ENCODE measurements at places on chromosomes 13 and 19.

DNA sequence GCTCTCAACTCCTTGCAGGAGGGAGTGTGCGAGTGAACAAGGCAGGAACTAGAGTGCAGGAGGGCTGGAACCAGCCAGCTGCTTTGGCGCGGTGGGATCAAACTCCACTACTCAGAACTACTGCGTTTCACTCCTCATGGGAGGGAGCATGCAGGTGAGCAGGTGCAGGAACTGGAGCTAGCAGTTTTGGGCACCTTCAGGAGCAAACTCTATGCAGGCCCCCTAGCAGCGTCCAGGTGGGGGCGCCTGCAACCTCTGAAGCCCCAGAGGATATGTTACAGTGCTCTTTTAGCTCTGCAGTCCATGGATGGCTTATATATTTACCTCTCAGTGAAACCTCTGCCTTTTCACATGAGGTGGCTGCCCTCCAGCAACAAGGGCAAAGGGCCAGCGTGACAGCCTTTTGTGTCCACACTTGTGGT is 1303.4 kb downstream of the PCDH9 start:
- DNase-seq, result peak; percentile 2

GRCh38 chr13:33197541-33197971 is 88.0 kb downstream of the STARD13 start:
- no peak for DNase-seq

DNA sequence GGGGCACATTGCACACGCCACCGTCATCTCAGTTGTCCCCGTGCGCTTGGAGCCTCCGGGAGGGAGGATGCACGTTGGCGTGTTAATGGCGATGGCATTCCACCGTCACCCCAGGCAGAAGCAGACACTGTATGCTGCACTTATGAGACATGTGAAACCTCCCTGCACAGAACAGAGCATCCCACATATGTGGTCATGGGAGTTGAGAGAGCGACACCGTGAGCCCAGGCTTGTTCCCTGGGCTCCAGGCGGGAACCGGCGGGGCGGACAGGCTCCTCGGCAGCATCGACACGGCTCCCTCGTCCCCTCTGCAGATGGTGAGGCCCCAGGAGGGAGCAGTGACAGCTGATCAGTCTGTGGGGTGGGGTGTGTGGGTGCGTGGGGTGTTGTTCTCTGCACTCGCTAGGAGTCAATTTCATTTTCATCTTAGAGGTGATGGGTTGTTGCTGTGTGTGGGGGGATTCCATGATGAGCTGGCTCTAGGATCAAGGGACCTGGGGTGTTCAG is 40.4 kb downstream of the CRTC1 start:
- DNase-seq, result no peak

DNA sequence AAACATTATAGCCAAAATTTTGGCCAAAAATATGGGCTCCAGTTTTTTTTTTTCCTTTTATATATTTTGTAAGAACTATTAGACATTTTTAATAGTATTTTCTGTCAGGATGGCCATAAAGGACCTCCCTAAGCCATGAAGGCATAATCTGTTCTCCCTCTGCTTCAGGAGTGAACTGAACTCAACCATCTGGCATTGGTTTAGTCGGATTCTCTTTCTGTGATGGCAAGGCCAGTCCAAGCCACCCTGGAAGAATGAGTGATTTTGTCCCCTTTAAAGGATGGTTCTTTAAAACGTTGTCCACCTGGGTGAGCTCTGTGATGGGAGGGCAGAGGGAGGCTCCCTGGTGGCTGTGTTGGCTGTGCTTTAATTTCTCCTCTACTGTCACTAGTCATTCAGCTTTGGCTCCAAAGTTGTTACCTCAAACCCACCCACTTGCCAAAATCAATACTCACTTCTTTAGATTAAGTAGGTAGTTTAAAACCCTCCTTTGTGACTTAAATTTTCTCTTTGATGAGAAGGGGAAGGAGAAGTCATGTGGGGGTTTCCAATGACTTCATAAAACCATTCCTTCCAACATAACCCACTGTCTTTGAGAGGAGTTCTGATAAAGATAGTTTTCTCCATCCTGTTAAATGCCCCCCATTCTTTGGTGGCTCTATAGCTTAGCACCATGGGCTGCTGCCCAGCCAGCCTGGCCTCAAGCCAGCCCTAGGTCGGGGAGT is 4.4 kb downstream of the TNFRSF19 start:
- no peak for DNase-seq

- no peak for DNase-seq
Measured at GRCh38 chr19:49976496-49976895, 15.5 kb upstream of the SIGLEC11 start.

GRCh38 chr19:58261600-58261967 is 17.2 kb upstream of the ZNF8 start:
- no peak for DNase-seq

DNA sequence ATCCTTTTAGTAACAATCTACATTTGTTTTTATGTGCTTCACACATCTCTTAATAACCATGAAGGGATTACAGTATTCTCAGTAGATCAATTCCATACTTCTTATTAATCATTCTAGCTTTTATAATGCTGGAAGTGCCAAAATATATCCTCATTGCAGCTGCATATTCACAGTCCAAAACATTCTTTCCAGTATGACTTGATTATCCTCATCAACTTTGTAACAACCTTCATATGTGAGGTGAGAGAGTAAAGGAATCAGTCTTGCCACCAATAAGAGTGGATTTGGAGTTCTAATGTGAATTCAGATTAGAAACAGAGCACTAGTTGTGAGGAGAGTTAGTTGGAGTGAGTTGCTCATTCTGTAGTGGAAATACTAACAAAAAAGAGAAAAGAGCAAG is 208.0 kb upstream of the SPRY2 start:
- no peak for DNase-seq

GRCh38 chr19:55392820-55393761 is 7.4 kb downstream of the RPL28 start:
- no peak for DNase-seq

DNA sequence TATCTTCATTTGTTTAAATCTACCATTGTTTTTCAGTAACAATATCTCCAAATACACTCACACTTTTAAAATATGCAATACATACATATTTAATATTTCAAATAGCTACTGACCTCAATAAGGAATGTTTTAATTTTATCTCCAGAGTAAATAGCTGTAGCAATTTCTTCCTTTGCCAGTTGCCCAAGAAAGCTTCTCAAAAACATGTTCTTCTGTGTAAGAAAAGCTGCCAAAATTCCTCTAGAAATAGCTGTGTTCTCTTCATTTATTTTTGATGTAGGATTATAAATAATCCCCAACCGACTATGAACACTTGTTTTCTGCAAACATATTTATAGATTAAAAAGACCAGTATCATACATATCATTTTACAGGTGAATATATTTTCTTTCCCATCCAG is 150.5 kb downstream of the UGGT2 start:
- DNase-seq, result no peak

DNA sequence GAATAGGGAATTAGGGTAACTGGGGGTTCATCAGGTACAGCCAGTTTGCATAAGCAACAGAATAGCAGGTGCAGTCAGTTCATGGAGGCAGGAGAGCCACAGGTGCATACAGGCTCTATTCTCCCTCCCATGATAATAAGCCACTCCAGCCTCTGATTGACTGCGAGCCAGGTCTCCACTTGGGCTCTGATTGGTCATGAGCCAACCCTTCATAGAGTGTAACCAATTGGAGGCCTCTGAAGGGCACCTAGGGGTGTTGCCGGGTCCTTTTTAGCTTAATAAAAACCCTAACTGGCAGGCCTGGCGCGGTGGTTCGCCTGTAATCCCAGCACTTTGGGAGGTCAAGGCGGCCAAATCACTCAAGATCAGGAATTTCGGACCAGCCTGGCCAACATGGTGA is 8.7 kb upstream of the CKM start:
- DNase-seq, result no peak

GRCh38 chr13:35850569-35850968 is 280.6 kb downstream of the DCLK1 start:
- no peak for DNase-seq

- no peak for DNase-seq
Measured at GRCh38 chr13:114140131-114140905, 7.9 kb upstream of the RASA3 start.

DNA sequence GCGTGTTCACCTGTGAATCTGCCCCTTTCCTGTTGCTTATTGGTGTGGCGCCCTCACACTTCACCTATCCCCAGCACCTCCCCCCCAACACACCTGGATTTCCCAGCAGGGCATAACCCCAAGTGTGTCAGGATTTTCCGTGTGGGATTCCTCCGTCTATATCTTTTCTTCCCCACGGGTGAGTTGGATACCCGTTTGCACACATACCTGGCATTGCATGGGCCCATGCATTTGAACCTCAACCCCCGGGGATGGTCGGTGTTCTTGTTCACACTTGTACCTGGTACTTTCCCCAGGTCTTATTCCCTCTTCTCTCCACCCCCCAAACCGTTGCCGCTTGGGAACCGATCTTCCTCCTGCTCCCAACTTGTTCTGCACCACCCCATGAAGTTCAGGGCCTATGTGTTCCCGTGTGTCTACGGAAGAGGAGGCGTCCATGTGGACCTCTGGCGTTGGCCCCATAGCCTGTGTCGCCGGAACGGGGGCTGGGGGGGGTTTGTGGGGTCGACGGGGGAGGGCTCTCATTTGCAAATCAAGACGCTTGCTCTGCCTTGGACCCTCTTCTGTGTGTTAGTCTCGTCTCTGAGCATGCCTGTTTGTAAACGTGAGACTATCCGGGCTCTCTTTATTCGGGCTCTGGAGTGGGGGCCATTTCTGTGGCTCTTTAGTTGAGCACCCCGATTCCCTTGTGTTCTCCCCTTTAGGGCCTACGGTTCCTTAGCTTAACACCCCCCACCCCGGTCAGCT is 1.7 kb downstream of the PRR12 start:
- peak; percentile 51 for DNase-seq

DNA sequence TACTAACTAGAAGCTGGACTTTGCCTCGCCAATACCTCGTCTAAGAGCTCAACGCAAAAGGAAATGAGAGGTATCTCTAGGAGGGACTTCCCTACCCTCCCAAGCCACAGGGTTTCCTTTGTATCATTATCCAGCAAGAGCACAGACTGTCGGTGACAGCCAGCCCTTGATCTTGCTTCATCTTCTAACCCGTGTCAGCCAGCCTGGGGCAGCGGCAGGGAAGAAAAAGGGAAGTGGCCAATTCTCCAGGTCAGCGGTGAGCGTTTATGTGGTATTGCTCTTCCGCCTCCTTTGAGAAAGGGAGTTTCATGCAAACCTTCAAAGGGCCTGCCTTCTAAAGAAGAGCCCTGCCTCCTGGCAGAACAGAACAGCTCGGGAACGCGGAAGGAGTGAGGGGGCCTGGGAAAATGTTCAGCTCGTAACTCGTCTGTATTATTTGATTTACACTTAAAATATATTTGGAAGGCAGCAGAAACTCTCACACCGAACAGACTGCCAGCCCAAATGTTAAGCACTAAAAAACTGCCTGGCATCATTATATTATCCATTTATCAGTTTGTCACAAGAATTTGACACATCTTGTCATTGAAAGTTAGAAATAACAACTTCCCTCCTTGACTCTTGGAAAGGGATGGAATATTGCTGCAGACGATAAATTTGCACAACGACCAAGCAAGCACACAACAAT is 41.8 kb downstream of the EFNB2 start:
- no peak for DNase-seq

DNA sequence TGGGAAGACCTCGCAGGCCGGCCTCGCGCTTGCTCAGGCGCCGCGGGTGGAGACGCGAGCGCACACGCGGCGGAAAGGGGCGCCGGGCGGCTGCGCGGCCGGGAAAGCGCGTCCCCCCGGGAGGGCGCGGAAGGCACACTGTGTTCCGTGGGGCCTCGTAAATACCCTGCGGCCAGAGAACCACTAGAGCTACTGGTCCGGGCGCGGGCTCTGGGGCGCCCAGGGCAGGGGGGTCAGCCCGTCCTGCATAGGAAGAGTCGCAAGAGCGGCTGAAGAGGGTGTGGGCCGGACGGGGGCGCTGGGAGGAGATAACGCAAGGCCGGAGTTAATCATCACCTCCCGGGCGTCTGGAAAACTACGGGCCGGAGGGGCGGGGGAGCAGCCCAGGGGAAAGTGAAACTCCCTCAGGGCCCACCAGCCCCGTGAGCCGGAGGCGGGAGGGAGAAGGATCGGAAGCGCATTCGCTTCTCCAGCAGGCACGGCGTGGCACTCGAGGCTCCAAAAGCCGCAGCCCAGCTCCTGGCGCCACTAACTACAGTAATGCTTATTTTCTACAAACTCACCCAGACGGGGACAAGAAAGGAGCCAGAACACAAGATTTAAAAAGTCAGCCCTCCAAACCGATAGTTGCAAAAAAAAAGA is 1.1 kb upstream of the WBP4 start:
- DNase-seq, result peak; percentile 92

DNA sequence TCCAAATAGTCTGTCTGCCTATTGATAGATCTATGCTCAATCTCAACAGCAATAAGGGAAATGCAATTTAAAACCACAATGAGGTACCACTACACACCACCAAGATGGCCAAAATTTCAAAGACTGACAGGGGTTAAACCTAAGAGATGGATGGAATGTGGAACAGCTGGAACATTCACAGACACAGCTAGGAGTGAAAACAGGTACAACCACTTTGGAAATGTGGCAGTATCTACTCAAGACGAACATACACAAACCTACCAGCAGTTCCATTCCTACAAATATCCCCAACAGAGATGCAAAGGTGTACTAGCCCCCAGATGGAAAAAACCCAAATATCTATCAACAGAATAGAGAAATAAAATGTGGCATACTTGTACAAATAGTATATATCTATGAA is 86.4 kb downstream of the TSC22D1 start:
- no peak for DNase-seq

DNA sequence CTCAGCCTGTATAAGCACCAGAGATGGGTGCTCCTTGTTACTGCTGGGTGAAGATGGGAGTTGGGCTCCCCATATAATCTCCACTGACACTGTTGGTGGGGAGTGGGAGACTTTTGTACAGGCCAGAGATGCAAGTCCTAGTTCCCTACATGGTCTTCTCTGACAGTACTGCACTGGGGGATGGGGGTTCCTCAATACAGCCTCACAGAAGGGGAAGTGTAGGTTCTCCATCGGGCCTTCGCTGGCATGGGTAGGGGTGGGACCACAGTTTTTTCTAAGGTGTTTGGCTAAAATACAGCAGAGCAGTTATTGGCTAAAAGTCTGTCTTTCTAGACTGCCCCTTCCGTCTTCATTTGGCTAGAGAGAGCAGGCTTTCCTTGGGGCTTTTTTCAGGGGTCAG is 167.2 kb upstream of the SERP2 start:
- no peak for DNase-seq

GRCh38 chr13:23788459-23788858 is 100.7 kb downstream of the MIPEP start:
- DNase-seq, result no peak
